ENCODE measurements at places on chromosomes 1 and 21. TPM values are rescaled to one million over a fixed set of nuclear protein-coding genes. Genes with fewer than 3 reads are reported as not detected.

S100A9 gene
- polyA plus RNA-seq, result 21.2 TPM

LCA5L gene
- polyA plus RNA-seq, result 1.3 TPM

LCE3E gene
- not detected for polyA plus RNA-seq

PLEKHN1 gene
- polyA plus RNA-seq, result 0.08 TPM

MIS18A gene
- polyA plus RNA-seq, result 9.1 TPM

MNDA gene
- polyA plus RNA-seq, result 2.9 TPM

ATG4C gene
- polyA plus RNA-seq, result 7.9 TPM

CLDN17 gene
- polyA plus RNA-seq, result not detected

GCSAML gene
- polyA plus RNA-seq, result 0.11 TPM
